ENCODE measurements at places on chromosomes 7 and 10. TPM values are rescaled to one million over a fixed set of nuclear protein-coding genes. Genes with fewer than 3 reads are reported as not detected.

Gene CFAP46
- 0.43 TPM for polyA plus RNA-seq

Gene WNT8B
- 0.10 TPM for polyA plus RNA-seq

Gene TCF7L2
- 21.5 TPM for polyA plus RNA-seq

Gene METTL2B
- polyA plus RNA-seq, result 7.4 TPM

Gene BAIAP2L1
- 23.8 TPM for polyA plus RNA-seq

Gene PDZD7
- 3.1 TPM for polyA plus RNA-seq

Gene TRIL
- polyA plus RNA-seq, result 2.7 TPM

Gene DUSP5
- 41.9 TPM for polyA plus RNA-seq

Gene OR6B1
- polyA plus RNA-seq, result not detected

Gene PRXL2A
- 144 TPM for polyA plus RNA-seq

Gene AFAP1L2
- polyA plus RNA-seq, result 2.4 TPM

Gene HPS1
- polyA plus RNA-seq, result 89.3 TPM

Gene ADAP1
- 71.7 TPM for polyA plus RNA-seq

Gene GRID2IP
- polyA plus RNA-seq, result 0.34 TPM

Gene RSPH10B2
- not detected for polyA plus RNA-seq

Gene DEPP1
- 6.8 TPM for polyA plus RNA-seq

Gene VPS41
- 8.6 TPM for polyA plus RNA-seq

Gene PLPP4
- polyA plus RNA-seq, result 0.60 TPM

Gene BTBD16
- 0.92 TPM for polyA plus RNA-seq

Gene ACHE
- 11.0 TPM for polyA plus RNA-seq

Gene RHOBTB1
- 2.0 TPM for polyA plus RNA-seq

Gene ZNF783
- polyA plus RNA-seq, result 4.0 TPM

Gene FRMPD2
- polyA plus RNA-seq, result not detected

Gene CACNB2
- polyA plus RNA-seq, result 1.8 TPM

Gene TMEM178B
- not detected for polyA plus RNA-seq

Gene CYP2C8
- 24.4 TPM for polyA plus RNA-seq

Gene UNC5B
- 19.4 TPM for polyA plus RNA-seq

Gene AHR
- 26.2 TPM for polyA plus RNA-seq

Gene CFAP70
- 0.45 TPM for polyA plus RNA-seq

Gene ASB10
- not detected for polyA plus RNA-seq

Gene TFEC
- polyA plus RNA-seq, result 2.9 TPM

Gene PIP
- not detected for polyA plus RNA-seq

Gene BBIP1
- polyA plus RNA-seq, result 21.1 TPM

Gene FAM180A
- not detected for polyA plus RNA-seq

Gene ATRNL1
- polyA plus RNA-seq, result 1.1 TPM

Gene NSUN6
- polyA plus RNA-seq, result 10.1 TPM

Gene CTAGE15
- 0.54 TPM for polyA plus RNA-seq

Gene TCERG1L
- 0.04 TPM for polyA plus RNA-seq

Measured in small intestine (tissue), 16 donors.